NCI-H748 treated with DMSO at 0.1 percent for 48 hours (cell line): ENCODE measurements at places on chromosomes 6 and 20.

DNA sequence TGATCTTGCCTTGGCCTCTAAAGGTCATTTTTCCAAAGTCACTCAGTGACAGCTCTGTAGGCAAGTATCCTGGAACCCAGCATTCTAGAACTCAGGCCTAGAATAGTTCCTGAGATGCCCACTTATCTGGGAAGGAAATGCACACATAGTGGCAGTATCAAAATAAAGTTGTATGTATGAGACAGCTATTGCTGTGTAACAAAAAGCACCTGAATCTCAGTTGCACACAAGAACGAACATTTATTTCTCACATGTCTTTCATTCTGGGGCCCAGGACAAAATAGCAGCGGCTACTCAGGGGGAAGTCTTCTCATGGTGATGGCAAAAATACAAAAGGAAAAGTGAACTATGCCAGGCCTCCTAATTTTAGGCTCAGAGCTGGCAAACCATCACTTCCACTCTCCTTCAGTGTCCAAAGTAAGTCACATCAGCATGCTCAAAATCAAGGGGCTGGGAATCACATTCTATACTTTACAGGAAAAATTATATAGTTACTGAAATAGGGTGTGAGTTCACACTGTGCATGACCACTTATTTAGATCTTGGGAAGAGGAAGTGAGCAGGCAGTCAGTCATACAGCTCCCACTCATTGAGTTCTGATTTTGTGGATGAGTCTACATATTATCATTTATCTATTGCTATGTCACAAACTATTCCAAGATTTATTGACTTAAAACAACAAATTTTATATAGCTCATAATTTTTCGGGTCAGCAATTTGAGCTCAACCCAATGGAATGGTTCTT lies 133.7 kb upstream of the RIN2 start:
- no peak for DNase-seq

GRCh38 chr6:139903411-139904157 lies 529.1 kb upstream of the CITED2 start:
- DNase-seq, result no peak

- DNase-seq, result no peak
These were observed 69.3 kb upstream of the FRMD1 start for GRCh38 chr6:168148231-168148849.

DNA sequence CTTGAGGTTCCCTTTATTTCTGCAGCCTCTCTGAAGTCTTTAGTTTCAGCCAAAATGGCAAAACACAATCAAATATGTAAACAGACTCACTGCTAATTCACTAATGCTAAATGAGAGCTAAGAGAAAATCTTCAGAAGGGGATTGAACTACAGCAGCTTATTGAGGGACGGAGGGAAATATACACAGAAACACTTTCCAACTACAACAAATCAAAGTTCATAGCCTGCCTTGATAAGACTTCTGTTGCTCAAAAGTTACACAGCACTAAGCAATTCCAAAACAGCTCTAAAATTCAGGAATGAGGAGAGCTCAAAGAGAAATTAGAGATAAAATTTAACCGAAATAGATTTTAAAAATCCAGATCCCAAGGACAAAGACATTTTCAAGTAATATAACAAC lies 1.7 kb downstream of the TCP11 start:
- DNase-seq, result no peak

DNA sequence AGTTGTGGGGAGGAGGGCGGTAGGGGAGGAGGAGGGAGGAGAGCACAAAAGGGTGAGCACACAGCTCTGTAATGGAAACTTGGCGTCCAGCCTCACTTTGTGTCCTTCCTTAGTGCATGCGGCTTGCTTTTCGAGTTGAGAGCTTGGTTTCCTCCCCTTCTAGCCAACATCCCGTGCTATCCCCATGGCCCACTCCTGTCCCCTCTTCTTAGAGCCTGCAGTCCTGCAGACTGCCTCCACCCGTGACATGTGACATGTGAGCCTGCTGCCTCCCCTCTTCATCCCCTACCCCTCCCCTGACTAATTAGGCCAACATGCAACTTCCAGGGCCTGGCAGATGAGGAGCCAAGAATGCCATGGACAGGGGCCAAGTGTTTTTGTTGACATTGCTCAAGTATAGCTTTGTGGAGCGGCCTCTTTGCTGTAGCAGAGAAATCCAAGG lies 63.2 kb downstream of the SLC24A3 start:
- no peak for DNase-seq

GRCh38 chr6:38836585-38836984 lies 121.5 kb downstream of the DNAH8 start:
- DNase-seq, result no peak

- peak; percentile 58 for DNase-seq
These were observed 4.4 kb upstream of the IBTK start for GRCh38 chr6:82251942-82252341.

DNA sequence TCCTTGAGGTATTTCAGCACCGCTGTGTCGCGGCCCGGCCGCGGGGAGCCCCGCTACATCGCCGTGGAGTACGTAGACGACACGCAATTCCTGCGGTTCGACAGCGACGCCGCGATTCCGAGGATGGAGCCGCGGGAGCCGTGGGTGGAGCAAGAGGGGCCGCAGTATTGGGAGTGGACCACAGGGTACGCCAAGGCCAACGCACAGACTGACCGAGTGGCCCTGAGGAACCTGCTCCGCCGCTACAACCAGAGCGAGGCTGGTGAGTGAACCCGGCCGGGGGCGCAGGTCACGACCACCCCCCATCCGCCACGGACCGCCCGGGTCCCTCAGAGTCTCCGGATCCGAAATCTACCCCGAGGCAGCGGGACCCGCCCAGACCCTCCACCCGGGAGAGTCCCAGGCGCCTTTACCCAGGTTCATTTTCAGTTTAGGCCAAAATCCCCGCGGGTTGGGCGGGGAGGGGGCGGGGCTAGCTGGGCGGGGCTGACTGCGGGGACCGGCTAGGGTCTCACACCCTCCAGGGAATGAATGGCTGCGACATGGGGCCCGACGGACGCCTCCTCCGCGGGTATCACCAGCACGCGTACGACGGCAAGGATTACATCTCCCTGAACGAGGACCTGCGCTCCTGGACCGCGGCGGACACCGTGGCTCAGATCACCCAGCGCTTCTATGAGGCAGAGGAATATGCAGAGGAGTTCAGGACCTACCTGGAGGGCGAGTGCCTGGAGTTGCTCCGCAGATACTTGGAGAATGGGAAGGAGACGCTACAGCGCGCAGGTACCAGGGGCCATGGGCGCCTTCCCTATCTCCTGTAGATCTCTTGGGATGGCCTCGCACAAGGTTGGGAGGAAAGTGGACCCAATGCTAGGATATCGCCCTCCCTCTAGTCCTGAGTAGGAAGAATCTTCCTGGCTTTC lies 693 bp downstream of the HLA-F start:
- no peak for DNase-seq

GRCh38 chr6:64034910-64035655 lies 399.5 kb downstream of the PHF3 start:
- no peak for DNase-seq
